ENCODE measurements at places on chromosomes 5 and 9. TPM values are rescaled to one million over a fixed set of nuclear protein-coding genes. Genes with fewer than 3 reads are reported as not detected.

The VDAC1 gene
- total RNA-seq, result 376 TPM

The PCDHB16 gene
- total RNA-seq, result 0.09 TPM

The ADAMTS19 gene
- total RNA-seq, result not detected

The SH2D3C gene
- total RNA-seq, result 0.08 TPM

The NUTM2F gene
- total RNA-seq, result not detected

The TMEM252 gene
- not detected for total RNA-seq

The GLRA1 gene
- total RNA-seq, result not detected

The ACTBL2 gene
- not detected for total RNA-seq

The PRDM9 gene
- 0.02 TPM for total RNA-seq

The SUSD3 gene
- total RNA-seq, result 0.82 TPM

The STPG3 gene
- total RNA-seq, result not detected

The ZNF608 gene
- 0.81 TPM for total RNA-seq

The C5 gene
- 11.3 TPM for total RNA-seq

The FTMT gene
- not detected for total RNA-seq

The TRPM6 gene
- 1.7 TPM for total RNA-seq

The TMEFF1 gene
- total RNA-seq, result 1.3 TPM

The FAM163B gene
- not detected for total RNA-seq

The CSF1R gene
- total RNA-seq, result 0.31 TPM

The DMGDH gene
- total RNA-seq, result not detected

The LCN12 gene
- 1.2 TPM for total RNA-seq

The CMYA5 gene
- 0.06 TPM for total RNA-seq

The TXNDC8 gene
- not detected for total RNA-seq

The UAP1L1 gene
- 11.9 TPM for total RNA-seq

The EGFLAM gene
- total RNA-seq, result 0.39 TPM

The IL7R gene
- total RNA-seq, result 0.30 TPM

The NUTM2G gene
- not detected for total RNA-seq

The PCDHGC5 gene
- not detected for total RNA-seq

The TARS1 gene
- total RNA-seq, result 118 TPM

The ZNF462 gene
- 3.6 TPM for total RNA-seq

The ADAMTSL2 gene
- not detected for total RNA-seq

The OR13J1 gene
- not detected for total RNA-seq

The INSL4 gene
- 17.1 TPM for total RNA-seq

The IARS1 gene
- 123 TPM for total RNA-seq

The TMEM232 gene
- 0.10 TPM for total RNA-seq

The OR1J2 gene
- not detected for total RNA-seq

The LRRC19 gene
- not detected for total RNA-seq

The MSX2 gene
- 4.9 TPM for total RNA-seq

The FOXD4L5 gene
- 0.06 TPM for total RNA-seq

The PCDHA13 gene
- total RNA-seq, result 0.03 TPM

The SYK gene
- total RNA-seq, result 0.03 TPM

The DOCK8 gene
- total RNA-seq, result 0.51 TPM

The PCDHGB6 gene
- total RNA-seq, result 0.09 TPM

The EGFL7 gene
- 38.6 TPM for total RNA-seq

The EIF4E1B gene
- total RNA-seq, result not detected

The PRRT1B gene
- 0.30 TPM for total RNA-seq

The SMU1 gene
- 17.7 TPM for total RNA-seq

All from A549 treated with AZD2906 at 1 μM for 4 hours (cell line).